ENCODE measurements at places on chromosomes 4 and X.

- DNase-seq = no peak
Measured at GRCh38 chr4:146520896-146521540, 722 bp downstream of the SLC10A7 start.

DNA sequence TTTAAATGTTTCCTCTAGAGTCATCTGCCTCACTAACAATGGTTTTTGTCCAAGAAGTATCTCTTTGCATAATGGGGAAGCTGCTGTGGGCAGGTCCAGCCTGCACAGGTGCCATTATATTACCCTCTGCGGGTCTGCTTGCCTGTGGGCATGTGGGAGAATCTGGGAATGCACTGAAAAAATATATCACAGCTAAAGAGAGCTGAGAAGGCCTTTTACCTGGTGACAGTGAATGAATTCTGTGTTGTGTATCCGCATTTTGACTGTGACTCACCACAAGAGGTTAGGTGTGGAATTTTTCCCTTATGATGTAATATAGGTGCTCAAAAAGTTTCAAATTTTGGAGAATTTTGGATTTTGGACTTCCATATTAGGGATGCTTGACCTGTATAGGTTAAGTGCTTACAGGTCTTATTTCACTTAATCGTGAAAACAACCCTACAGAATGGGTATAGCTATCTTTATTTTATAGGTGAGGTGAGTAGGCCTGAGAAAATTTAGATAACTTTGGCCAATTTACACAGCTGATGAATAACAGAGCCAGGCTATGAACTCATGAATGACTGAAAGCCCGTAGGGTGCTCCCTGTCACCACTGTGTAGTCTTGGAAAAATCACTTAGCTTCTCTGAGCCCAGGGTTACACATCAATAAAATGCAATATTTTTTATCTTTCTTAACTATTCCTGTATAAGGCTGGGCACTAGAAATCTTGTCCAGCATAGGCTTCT, 198.0 kb upstream of the EPHA5 start:
- no peak for DNase-seq

- DNase-seq = no peak
Measured at GRCh38 chrX:10239611-10240064, 82.9 kb downstream of the CLCN4 start.

GRCh38 chrX:150893936-150894335, 4.5 kb downstream of the CD99L2 start:
- no peak for DNase-seq
